ENCODE measurements at places on chromosomes 3 and 15.

DNA sequence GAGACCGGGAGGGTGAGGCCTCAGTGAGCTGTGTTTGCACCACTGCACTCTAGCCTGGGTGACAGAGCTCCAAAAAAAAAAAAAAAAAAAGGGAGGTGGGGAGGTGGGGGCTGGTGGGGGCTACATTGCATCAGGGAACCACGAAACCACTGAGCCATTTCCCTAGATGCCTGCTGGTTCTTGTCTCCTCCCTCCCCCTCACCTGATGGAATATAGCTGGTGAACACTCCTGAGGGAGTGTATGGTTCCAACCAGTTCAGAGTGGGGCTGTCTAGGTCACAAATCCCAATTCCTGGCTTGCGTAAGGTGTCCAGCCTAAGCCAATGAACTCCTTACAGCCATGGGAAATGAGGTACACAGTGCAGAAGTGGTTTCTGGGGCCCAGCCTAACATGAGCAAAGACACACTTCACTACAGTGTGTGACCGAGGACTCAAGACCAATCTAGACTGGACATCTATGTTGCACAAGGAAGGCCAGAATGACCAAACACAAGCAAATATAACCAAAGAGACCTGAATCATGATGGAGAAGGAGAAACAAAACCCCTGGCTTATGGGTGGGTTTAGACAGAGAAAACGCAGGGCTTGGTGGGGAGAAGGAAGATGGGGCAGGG is 39.1 kb upstream of the OSBPL11 start:
- DNase-seq, result no peak

- DNase-seq, result no peak
Measured at GRCh38 chr3:104150724-104151123, 1216.0 kb upstream of the ALCAM start.

DNA sequence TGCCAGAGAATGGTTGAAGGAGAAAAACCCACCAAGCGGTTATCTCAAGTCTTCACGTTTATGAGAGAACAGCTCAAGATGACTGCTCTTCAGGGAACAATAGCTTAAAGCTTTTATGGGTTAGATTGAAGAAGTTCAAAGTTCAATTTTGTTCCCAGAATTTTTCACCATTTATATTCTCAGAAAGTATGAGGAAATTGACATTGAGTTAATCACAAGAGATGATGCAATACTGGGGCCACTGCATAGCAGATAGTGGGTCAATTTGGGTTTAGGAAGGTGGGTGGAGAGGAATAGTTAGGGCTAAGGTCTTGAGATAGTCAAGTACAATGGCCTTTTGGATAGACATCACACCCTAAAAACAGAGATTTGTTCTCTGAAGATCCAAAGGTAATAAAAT is 539.3 kb downstream of the SQOR start:
- DNase-seq, result no peak

DNA sequence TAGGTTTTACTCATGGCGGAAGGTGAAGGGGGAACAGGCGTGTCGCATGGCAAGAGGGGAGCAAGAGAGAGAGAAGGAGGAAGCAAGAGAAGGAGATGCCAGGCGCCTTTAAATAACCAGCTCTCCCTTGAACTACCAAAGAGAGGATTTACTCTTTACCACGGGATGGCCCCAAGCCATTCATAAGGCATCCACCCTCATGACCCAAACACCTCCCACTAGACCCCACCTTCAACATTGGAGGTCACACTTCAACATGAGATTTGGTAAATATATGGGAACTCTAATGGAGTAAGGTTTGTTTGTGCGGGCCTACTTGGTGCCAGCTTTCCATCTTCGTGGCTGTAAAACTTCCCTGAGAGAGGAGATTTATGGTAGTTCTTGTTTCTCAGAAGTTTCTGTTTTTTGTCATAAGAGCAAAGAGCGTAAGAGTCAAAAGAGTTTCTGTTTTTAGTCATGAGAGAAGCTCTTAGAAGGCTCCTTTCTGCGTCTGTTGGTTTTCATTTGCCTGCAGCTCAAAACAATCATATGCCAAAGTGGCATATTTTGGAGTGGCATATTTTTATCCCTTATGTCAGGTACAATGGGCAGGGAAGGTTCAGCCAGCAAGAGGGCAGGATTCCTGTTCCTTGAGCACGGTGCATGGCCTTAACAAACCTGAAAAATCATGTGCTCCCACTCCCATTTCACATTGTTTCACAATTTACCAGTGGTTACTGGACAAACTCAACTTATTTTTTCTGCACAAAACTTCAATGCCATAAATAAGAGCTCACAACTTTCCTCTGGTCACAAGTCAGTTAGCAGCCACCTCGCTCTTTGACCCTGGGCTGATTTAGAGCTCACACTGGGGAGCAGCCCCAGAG is 12.5 kb downstream of the PML start:
- DNase-seq, result no peak

GRCh38 chr3:16252243-16252978 is 12.3 kb downstream of the DPH3 start:
- no peak for DNase-seq

DNA sequence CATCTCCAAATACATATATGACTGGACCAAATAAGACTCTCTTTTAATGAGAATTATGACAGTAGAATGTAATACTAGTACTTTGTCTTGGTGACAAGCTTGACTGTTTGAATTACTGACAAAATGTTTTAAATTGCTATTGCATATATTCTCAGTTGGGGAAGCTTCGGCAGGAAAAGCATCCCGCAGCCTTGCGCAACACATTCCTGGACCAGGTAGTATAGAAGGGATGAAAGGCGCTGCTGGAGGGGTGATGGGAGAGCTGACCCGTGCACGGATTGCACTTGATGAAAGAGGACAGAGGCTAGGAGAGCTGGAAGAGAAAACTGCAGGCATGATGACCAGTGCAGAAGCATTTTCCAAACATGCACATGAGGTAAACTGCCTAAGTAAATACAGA is 127.6 kb downstream of the POLQ start:
- DNase-seq, result no peak

DNA sequence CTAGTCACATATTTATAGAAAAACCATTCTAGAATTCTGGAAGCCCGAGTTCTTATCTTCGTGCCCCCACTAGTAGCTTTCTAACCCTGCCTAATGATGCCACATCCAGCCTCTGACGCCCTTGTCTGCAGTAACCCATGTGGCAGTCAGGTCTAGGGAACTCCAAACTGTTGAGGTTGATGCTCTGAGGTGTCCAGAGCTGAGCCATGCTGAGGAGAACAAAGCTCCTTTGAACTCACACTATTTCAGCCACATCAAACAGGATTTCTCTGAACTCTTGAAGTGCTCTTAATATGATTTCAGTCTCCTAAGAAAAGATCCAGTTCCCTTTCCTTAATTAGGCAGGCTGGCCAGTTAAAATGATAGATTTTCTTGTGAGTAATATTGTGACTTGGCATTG is 150.5 kb upstream of the ST8SIA2 start:
- no peak for DNase-seq

GRCh38 chr3:173644086-173645082 is 246.8 kb downstream of the NLGN1 start:
- DNase-seq, result no peak

DNA sequence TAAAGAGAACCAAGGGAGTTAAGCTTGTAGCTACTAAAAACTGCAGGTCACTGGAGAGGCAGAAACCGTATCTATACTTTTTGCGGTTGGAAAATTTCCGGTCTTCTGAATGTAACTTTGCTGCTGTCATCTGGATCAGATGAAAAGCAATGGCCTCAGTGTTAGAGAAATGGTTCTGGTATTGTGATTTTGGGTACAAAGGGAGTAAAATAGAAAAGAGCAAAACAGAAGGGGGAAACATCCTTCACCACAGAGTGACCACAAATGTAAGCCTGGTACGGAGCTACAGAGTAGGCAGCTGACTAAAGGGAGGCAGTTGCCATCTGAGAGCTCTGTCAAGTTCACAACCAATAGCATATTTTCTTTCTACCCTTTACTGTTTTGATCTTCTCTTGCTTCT is 5.6 kb downstream of the CD96 start:
- peak; percentile 63 for DNase-seq

GRCh38 chr3:67349551-67350174 is 304.7 kb downstream of the SUCLG2 start:
- DNase-seq, result no peak

GRCh38 chr15:68302729-68303128 is 25.2 kb downstream of the FEM1B start:
- DNase-seq, result no peak

- DNase-seq, result no peak
Measured at GRCh38 chr3:161239700-161240099, 18.6 kb downstream of the NMD3 start.

DNA sequence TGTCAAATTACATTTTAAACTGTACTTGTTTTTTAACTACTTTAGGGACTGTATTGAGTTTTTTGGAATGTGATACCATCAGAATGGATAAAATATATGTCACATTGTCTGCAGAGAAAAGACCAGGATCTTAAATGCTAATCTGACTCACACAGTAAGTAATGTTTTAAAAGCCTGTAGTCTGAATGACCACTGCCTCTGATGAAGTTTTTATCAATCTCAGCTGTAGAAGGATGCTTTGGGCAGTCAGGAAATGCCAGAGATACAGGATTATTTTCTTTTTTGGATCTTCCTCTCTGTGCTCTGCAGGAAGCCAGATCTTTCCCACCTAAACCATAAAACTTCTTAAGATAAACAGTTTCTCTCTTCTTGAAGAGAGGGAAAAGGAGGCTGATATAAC is 73.1 kb upstream of the PRTG start:
- DNase-seq, result no peak

DNA sequence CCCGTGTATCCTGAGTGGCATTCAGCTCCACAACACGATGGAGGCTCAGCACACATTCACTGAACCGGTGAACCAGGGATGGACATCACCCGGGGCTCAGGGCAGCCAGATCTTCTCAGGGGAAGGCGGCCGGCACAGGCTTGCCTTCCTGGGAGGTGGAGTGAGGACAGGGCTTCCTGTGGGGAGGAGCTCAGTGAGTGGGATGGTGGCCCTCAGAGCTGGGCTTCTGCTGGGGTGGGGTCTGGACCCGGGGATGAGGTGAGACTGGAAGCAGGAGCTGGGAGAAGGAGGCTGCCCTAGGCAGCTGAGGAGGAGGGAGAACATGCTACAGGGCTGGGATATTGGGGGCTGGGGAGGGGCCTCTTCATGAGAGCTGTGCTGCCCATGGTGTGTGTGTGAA is 58.5 kb upstream of the PRR23E start:
- DNase-seq, result no peak

DNA sequence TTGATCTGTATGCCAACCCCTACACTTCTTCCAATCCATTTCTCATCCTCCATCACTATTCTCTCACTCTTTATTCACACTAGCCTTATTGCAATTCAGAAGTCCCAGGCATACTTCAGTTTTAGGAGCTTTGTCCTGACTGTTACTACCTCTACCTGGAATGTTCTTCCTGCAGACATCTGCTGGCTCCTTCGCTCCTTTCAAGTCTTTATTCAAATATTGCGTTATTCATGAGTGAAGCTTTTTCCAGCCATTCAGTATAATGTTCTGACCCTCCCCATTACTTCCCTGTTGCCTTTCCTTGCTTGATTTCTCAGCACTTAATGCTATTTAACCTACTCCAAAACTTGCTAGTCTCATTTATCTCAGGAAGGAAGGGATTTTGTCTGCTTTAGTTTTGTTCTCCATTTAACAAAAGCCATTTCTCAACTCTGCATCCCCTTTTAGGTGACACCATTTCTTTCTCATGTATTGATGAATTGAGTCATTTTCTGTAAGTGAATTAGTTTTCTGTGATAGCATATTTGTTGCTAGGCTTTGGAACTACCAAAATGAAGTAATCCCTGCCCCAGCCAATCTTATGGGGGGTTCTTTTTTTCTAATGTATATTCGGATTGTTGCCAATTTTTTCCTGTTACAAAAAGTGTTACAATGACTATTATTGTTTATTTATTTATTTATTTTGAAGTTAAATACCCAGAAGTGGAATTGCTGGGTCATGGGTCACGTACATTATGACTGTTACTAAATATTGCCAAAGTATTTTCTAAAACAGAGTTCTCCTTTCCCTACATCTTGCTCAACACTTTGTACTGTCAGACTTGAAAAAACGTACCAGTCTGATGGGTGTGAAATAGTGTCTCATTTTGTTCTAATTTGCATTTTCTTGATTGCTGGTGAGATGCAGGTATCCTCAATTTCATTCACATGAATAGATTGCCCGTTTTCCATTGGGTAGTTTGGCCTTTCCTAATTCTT is 9.4 kb downstream of the ATP11B start:
- no peak for DNase-seq

DNA sequence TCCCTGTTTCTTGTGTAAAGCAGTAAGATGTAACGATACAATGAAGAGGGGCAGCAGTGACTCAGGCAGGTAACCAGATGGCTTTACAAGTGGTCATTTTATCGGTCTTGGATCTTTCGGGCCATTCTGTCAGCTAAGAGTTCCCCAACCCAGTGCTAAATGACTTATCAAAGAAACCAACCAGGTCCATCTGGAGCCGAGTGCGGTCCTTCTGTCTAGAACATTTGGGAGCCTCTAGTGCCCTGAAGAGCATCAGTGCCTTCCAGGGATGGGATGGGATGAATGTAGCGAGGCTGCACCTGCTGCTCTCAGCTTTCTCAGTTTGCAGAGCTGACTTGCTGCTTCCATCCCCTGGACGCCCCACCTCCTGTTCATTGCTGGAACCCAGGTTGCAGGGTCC is 131.7 kb upstream of the AGBL1 start:
- DNase-seq, result no peak

DNA sequence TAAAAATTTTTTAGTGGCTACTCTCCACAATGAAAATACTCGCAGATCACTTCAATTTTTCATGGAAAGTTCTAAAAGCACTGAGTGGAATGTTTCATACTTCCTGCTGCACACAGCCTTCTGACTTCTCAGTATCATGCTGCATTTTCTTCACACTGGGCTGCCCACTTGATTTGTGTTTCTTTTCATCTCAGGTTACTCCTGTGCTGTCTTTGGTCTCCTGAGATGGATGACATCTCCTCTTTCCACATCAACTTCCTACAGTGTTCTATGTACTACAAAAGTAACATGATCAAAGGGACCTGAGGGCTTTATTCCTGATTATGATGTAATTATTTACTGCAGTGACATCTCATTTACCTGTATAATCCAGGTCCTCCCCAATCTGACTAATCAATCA is 927.7 kb downstream of the ROBO2 start:
- no peak for DNase-seq

DNA sequence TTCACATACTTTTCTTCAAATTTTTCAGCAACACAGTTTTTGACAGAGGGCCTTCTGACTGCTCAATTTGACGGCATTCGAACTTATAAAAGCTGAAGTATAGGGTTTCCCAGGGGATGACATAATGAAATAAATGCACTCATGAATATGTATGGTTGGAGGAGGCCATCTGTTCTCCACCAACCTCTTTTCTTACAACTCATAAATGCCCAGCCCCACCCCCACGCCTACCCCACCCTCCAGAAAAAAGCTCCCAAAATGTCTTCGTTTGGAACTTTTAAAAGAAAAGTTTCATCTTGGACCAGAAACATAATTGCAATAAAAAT is 211.6 kb upstream of the LRRN1 start:
- no peak for DNase-seq
